Stomach (tissue), 19 donors: ENCODE measurements at places on chromosomes 7 and 10. TPM values are rescaled to one million over a fixed set of nuclear protein-coding genes. Genes with fewer than 3 reads are reported as not detected.

The SKAP2 gene
- polyA plus RNA-seq, result 10.0 TPM

The TRIM74 gene
- polyA plus RNA-seq, result 7.9 TPM

DNA sequence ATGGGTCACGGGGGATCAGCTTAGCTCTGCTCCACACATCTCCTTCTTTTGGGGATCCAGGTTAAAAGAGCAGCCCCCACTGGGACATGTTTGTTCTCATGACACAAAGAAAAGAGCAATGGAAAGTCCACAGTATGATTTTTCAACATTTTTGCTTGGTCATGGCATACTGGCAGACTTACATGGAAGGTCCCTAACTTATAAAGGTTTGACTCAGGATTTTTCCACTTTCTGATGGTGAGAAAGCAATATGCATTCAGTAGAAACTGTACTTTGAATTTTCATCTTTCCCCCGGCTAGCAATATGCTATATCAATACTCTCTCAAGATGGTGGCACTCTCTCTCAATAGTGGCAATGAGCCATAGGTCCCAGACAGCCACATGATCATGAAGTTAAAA lies 227.7 kb upstream of the LRRN3 start:
- H3K27me3 ChIP-seq, result no peaks in the 10 kb centered on the region
- no peak overlapping the region for H3K4me3 ChIP-seq
- no peaks in the 10 kb centered on the region for H3K36me3 ChIP-seq
- H3K27ac ChIP-seq, result no peak overlapping the region

DNA sequence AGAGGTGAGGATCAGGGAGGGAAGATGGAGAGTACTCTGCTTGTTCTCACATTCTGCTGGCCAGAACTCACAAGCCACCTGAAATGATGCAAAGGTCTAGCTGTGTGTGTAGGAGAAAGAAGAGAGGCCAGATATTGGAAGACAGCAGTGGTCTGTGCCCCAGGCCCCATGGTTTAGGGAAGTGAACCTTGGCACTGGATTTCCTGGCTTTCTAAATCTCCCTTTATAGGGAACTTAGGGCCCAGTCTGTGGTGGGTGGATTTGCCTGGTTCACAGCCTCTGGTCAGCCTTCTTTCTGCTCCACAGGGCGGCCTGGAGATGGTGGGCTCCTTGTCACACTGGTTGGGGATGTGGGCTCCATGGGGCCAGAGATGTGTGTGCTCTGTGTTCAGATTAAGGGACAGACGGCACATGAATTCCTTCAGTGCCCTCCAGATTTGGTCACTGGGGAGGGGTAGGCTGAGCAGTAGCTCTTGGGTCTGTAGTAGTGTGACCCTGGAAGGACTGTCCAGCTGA lies 9.5 kb upstream of the SH2D4B start:
- no peaks in the 10 kb centered on the region for H3K4me1 ChIP-seq
- H3K27me3 ChIP-seq, result no peaks in the 10 kb centered on the region
- DNase-seq, result no peak
- H3K4me3 ChIP-seq, result no peak overlapping the region
- no peaks in the 10 kb centered on the region for H3K36me3 ChIP-seq
- no peak overlapping the region for H3K27ac ChIP-seq

DNA sequence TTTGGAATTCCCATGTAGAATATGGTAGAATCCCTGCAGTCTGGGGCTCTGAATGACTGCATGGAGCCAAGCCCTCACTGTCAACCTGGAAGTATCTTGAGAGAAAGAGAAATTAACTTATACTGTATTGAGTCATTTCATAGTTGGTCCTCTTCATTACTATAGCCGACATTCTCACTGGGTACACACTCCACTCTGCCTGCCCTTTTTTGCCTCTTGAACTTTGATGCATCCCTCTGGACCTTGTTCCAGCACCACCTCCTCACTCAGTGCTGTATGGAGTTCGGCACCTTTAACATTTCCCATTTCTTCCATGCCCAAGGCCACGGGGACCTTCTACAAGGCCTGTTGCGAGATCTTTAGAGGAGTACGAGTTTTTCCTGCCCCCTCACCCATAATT lies 4.6 kb upstream of the ARHGAP22 start:
- no peaks in the 10 kb centered on the region for H3K36me3 ChIP-seq
- peaks cover 35% of the 10 kb centered on the region for H3K4me1 ChIP-seq
- DNase-seq, result no peak
- H3K27ac ChIP-seq, result no peak overlapping the region
